Suppressor macrophage treated with lipopolysaccharide for 1 hour (primary cell): ENCODE measurements at places on chromosomes 5 and 9.

DNA sequence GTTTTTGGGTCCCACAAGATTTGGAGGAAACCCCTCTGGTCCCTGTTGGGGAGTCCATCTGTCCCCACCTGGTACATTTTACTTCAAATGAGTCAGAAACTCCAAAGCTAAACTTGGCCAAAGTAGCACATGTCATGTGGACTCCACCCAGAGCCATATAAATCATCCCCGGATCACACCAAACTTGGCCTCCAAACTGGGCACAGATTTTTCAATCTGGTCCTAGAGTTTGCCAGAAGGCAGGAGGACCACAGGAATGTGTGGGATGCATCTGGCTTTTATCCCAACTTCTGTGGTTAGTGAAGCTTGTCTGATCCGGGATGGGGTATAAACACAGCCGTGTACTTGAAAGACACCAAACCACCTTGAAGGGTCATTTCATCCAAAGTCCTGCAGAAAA lies 66.3 kb downstream of the MAT2B start:
- no peak for DNase-seq

GRCh38 chr5:137280656-137281055 lies 218.5 kb downstream of the SPOCK1 start:
- DNase-seq = no peak

- DNase-seq = no peak
Measured at GRCh38 chr5:102713682-102714231, 41.3 kb upstream of the PAM start.

GRCh38 chr9:79757881-79758669 lies 186.3 kb downstream of the TLE4 start:
- peak; percentile 26 for DNase-seq

- peak; percentile 3 for DNase-seq
Measured at GRCh38 chr5:93993161-93993560, 251.8 kb upstream of the POU5F2 start.

DNA sequence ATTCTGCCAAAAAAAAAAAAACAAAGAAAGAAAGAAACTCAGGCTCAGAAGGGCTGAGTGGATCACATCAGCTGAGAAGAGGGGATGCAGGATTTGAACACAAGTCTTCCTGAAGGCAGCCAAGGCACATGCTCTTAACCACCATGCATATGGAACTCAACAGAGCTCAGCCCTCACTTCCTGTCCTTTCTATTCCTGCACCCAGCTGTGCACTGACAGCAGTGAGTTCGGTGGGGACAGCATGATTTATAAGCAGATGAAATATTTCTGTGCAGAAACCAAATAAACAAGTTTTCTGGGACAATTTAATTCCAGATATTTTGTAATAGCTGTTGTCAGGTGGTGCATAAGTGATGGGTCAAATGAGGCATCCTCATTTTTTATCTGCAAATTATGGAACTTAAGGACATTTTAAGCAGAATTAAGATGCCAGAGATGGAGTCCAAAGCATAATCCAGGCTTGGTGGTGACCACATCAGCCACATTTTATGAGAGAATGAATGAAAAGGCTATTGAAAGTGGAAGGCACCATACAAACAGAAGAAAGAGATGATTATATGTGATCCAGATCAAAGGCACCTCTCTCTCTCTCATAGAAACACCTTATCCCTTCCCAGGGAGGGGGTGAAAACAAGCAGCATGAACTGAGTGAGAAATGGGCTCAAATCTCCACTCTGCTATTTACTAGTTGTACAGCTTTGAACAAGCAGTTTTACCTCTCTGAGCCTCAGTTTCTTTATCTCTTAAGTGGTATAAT lies 303.6 kb upstream of the MSX2 start:
- DNase-seq = no peak

GRCh38 chr5:126948011-126948355 lies 82.4 kb downstream of the MARCHF3 start:
- no peak for DNase-seq

GRCh38 chr5:142474431-142475094 lies 149.7 kb upstream of the SPRY4 start:
- no peak for DNase-seq

DNA sequence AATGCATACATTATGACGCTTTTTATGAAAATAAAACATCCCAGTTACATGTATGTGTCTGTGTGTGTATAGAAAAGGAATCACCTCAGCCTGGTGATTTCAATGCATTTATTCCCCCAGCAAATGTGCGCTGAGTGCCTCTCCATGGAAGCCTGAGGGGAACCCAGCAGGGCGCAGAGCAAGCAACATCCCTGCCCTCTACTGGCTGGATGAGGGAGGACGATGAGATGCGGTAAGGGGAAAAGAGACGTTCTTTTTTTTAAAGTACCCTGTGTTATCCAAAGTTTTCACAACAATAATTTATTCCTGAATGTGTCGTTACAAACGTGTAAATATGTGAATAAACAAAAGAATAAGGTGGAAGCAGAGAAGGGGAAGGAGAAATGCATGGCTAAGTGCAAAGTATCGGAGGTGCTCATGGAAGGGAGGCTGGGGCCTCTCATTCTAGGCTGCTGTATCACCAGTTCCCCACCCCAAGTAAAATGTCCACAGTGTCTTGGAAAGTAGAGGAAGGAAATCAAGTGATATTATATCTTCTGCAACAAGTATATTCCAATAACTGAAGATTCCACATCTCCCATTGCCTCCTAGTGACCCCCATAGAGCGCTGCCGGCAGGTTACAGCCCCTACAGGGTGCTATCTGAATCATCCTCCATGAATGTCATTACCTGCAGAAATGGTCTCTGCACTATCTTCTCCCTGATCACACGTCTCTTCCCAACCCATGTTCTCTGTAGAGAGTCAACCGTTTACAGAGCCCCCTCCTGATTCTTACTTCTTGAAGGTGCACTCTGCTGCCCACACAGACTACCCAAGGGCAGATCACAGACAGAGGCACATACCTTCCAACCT lies 13.0 kb upstream of the ABLIM3 start:
- DNase-seq = peak; percentile 27

DNA sequence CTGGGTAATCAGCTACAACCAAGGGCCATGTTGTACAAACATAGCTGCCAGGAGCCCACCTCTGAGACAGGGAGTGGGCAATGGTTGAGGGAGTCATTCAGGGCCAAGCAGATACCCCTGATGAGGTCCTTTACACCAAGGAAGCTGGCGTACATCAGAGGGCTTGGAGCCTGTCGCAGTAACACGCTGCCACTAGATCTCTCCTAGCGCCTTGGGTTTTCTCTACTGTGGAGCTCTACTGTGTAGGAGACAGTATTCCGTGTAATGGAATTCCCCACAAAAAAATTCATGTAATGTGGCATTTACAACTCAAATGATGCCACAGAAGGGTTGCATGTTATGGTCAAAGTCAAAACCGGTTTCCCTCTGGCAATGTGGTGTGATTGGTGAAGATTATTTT lies 41.4 kb upstream of the CRB2 start:
- no peak for DNase-seq

GRCh38 chr5:42668254-42668653 lies 88.4 kb upstream of the CCDC152 start:
- DNase-seq = no peak

- no peak for DNase-seq
Measured at GRCh38 chr9:79477241-79477840, 94.4 kb upstream of the TLE4 start.
